ENCODE measurements at places on chromosomes 11 and 22.

DNA sequence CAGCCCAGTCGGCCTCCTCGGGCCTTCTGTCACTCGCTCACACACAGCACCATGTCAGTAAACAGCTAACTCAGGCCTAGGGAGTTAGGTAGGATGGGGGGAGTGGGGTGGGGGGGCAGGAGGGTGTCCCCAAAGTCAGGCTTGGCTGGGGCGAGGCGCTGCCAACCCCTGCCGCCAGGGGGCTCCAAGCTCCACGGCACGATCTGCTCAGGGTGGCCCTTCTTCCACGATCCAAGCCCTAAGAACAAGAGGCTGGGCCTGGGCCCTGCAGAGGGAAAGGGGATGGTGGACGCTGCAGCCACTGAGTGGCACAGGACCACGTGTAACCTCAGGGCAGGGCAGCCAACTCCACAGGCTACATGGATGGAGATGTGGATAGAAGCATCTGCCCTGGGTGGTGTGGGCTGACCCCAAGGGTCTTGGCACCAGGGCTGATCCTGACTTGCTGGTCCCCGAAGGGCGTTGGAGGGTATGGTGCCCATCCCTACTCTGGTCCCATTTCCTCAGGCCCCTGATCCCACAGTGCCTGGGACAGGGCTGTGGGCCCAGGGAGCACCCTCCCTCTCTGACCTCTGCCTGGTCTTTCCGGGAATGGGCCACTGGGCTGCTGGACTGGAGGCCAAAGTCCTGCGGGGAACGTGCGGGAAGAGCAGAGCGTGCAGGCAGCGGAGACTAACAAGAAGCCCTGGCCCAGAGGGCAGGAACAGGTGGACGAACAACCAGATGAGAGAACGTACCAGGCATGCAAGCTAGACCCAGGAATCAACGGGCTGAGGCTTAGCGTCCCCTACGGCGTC lies 29.1 kb upstream of the TXNRD2 start:
- peak; percentile 73 for DNase-seq

DNA sequence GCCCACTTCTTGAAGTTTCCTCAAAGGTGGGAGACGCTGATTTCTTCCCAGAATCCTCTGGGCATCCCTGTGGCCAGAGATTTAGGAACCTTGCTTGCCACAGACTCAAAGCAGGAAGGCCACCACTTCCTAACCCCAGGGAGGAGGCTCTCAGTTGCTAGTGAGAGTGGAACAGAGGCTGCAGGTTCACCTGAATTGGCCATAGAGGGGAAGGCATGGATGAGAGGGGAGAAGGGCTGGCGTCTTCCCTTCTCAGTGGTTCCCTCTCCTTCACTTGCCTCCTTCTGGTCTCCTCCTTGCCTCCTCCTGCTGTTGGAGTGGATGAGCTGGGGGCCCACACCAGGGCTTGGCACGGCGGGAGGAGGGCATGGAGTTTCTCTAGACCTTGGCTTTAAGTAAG lies 185.7 kb downstream of the ADAMTS15 start:
- no peak for DNase-seq

GRCh38 chr11:35714882-35715627 lies 52.5 kb downstream of the TRIM44 start:
- DNase-seq, result no peak

DNA sequence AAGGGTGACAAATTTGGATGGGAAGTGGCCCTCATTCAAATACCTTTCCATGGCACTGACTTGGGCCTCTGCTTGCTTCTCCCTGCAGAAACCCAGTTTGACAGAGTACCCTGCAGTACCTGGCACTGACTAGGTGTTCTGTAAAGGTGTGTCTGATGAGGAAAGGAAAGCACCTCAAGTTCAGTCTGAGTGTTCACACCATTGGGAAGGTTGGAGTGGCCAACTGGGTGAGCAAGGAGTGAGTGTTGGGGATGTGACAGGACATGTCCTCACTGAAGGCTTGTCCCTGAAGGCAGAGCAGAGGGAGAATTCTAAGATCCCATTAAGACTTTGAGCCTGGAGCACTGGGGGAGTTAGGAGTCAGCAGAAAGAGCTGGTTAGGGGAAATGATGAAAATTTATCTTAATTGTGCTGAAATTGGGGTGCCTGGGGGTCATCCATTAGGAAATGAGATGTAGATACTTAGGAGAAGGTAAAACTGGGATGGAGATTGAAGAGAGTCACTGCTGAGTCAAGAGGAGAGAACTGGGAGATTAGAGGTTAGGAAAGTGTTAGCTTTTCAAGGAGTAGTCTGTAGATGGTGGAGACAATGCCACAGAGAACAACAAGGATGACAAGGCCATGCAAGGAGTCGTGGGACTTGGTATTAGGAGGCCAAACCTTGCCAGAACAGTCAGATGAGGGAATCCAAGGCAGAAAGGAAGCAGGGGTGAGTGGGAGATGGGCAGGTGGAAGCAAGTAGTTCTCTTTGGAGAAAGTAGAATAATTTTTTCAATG lies 6.1 kb downstream of the SREBF2 start:
- DNase-seq, result no peak

DNA sequence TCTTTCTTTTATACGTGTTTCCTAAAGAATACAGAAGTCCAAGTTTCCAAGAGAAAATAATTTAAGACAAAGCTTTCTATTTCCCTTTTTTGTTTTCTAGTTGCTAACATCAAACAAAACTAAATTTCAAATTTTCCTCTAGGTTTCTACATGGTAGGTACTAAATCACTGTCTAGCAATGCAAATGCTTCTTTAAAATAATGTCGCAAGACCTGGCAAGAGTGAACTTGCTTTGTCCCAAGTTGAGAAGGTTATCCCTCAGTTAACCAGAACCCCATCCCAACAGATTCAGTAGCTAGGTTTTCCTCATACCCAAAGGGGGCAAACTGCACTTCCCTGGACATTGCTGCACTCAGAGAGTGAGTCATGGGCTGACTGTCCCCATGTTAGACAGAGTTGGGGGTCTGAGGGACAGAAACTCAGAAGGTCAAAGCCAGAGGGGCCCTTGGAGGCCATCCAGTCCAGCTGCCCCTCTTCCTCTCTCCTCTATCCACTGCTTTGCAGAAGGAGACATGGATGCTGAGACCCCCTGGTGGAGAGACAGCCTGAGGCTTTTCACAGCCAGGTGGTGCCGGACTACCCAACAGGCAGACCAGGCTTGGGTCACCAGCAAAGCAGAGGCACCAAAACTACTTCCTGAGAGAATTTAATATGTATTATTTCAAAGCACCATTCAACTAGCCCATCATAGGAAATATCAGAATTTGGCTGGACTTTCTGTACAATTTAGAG lies 23.1 kb downstream of the OR2AT4 start:
- DNase-seq, result no peak

DNA sequence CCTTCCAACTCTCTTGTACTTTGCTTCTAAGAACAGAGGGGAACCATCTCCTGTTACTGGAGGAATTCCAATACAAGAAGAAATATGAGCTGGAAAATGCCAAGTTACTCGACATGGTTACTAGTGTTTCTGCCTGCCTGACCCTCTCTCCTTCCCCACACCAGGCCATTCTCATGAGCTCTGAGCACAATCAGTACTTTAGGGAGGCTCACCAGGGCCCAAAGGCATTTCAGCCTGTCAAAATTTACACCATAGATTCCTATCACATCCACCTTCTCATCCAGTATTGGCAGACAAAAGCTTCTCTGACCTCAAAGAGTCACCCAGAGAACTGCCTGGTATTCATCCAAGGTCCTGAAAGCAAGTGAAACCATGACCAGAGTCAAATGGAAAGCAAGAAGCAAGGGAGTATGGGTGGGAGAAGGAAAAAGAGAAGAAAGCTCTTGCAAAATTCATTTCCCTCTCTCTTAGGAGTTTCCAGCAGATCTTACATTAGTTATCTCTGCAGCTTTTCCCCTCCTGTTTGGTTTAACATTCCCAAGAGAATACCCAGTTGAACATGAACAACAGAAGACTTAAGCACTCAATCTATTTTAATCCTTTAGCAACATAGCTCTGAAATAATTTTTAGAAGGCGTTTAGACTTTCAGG lies 58.7 kb upstream of the NCAM1 start:
- DNase-seq, result no peak

DNA sequence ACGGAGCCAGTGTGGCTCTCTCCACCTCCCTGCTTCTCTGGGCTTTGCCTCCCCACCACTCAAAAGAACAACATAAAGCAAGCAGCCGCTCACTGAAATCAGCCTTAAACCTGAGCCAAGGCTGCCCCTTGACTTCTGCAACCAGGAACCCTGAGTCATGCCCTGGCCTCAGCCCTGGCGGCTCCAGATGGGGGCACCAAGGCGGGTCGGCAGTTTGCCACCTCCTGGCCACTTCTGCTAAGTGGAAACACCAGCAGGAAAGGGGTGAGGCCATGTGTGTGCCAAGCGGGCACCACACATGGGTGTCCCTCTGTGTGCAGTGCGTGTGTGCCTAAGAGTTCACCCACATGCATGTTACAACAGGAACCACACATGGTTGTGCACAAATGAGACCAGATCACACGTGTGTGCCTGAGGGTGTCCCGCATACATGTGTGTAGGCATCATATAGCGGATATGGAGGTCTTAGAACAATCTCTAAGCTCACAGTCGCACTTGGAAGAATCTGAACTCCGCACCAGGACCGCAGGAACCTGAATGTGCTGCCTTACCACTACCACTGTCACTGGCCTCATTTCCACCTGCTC lies 221.2 kb downstream of the MN1 start:
- no peak for DNase-seq

GRCh38 chr11:119673759-119674336 lies 55.2 kb downstream of the NECTIN1 start:
- DNase-seq, result no peak

DNA sequence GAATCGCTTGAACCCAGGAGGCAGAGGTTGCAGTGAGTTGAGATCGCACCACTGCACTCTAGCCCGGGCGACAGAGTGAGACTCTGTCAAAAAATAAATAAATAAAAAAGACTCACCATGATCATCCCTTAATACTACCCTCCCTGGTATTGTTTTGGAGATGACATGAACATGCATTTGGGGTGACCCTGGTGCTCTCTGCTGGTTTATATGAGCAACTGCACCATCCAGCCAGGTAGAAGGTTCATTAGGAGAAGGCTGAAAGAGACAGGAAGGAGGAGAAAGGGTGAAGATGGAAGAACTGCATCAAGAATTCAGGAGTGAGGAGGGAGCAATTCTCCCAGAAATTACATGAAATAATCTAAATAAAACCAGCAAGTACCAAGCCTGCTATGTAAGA lies 37.8 kb downstream of the SLC5A1 start:
- DNase-seq, result peak; percentile 55

DNA sequence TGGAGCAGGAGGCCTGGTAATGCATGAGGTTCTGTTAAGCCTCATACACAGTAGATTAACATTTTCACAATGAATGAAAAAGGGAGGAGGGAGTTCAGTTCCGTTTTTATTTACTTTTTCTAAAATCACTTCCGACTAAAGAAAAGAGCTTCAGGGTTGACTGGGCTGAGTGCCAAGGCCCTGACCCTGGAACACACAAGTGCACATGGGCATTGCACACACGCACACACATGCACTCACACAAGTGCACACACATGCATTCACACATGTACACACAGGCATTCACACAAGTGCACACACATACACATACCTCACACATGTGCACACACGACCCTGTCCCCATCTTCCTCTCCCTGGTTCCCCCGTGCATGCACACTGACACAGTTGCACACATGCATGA lies 303.3 kb downstream of the BRD1 start:
- DNase-seq, result no peak

DNA sequence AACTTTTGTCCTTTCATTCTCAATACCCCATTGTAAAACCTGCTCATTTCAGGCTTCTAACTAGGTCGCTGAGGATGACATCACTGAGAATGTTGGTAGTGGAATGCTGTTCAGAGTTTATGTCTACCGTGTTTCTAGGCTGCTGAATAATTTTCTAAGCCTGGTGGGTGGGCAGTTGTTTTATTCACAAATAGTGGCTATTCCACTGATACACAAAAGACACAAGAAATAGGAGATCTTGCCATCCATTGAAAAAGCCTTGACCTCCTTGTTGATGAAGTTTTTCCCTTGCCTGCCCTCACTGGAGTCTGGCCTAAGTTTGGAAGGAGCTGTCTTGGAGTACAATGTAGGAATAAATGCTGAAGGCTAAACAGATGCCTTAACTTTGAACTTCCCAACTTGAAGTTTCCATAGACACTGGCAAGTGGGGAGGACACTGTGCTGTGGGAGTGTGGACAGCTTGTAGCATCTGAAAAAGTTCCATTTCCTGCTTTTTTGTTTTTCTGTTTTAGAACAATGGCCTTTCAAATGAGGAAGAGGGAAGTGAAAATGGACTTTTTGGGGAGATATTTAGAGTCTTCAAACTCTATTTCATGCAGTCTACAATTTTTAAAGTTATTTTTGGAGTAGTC lies 59.2 kb downstream of the TRIM44 start:
- DNase-seq, result no peak

DNA sequence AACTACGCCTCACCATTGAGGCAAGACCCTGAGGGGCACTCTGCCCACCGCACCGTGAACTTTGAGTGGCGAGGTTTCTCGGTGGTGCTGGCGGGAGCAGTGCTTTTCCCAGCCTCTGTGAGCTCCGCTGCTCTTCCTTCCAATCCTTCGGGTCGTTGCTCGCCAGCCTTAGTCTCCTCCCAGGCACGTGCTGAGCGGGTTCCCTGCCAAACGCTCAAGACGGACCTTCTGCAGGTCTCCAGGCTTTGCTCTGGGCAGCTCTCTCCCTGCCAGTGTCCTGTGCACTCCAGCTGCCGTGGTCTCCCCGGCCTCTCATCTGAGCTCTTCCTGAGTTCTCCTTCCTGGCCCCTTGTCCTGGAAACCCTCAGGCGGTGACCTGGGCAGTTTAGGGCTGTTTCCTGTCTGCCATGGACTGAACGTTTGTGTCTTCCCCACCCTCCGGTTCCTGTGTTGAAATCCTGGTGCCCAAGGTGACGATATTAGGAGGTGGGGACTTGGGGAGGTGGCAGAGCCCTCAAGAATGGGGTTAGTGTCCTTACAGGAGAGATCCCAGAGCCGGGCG lies 11.2 kb upstream of the MUC6 start:
- no peak for DNase-seq

DNA sequence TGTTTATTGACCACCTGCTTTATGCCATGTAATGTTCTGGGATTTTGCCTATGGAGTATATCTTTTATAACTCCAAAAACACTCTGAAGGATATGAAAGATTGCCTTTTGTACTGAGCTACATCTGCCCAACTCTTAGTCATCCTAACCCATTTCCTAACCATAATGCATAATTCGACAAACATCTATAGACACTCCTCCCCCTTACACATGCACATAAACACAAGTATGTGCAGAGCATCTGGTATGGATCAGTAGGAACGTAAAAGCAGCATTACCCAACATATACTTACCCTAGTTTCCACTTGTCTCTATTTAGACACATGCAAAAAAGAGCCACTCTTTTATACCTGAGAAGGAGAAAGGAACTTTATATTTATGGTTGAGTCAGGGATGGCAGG lies 272.8 kb downstream of the FAM76B start:
- DNase-seq, result no peak
